ENCODE measurements at places on chromosomes 3 and 15. TPM values are rescaled to one million over a fixed set of nuclear protein-coding genes. Genes with fewer than 3 reads are reported as not detected.

TMEM39A gene
- polyA plus RNA-seq, result 7.5 TPM

HYAL3 gene
- 5.1 TPM for polyA plus RNA-seq

CNTN4 gene
- polyA plus RNA-seq, result 22.7 TPM

ZNF80 gene
- polyA plus RNA-seq, result not detected

EPHB3 gene
- polyA plus RNA-seq, result 0.50 TPM

CHAC1 gene
- 4.5 TPM for polyA plus RNA-seq

TERC gene
- not detected for polyA plus RNA-seq

CALML4 gene
- 29.9 TPM for polyA plus RNA-seq

EIF5A2 gene
- 22.4 TPM for polyA plus RNA-seq

MESP2 gene
- not detected for polyA plus RNA-seq

SOX2 gene
- polyA plus RNA-seq, result not detected

IL17RB gene
- polyA plus RNA-seq, result 0.23 TPM

TMEM42 gene
- polyA plus RNA-seq, result 19.1 TPM

VEPH1 gene
- polyA plus RNA-seq, result not detected

IL17RD gene
- polyA plus RNA-seq, result 0.63 TPM

TTC23 gene
- 12.3 TPM for polyA plus RNA-seq

C2CD4A gene
- polyA plus RNA-seq, result not detected

TMC3 gene
- not detected for polyA plus RNA-seq

Data from aorta (tissue), 5 donors.